ENCODE measurements at places on chromosomes 7 and 10.

- DNase-seq = no peak
These were observed 73.1 kb downstream of the GTF2IRD1 start for GRCh38 chr7:74526780-74527179.

DNA sequence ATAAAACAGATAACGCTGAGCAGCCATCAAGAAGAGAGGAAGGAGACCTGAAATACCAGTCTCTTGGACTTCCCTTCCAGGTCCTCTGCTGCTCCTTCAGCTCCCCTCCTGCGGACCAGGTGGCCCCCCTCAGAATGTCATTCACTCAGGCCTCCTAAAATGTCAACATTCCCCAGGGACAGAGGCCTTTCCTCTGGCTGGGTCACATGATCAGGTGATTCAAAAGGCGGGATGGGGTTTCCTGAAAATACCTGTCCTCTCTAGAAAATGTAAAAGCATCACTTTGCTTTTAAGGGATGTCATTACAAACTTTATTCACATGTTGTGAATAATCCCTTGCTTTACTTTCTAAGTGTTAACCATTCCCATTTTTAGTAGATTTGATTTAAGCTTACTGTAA, 311.1 kb downstream of the INHBA start:
- DNase-seq = no peak

DNA sequence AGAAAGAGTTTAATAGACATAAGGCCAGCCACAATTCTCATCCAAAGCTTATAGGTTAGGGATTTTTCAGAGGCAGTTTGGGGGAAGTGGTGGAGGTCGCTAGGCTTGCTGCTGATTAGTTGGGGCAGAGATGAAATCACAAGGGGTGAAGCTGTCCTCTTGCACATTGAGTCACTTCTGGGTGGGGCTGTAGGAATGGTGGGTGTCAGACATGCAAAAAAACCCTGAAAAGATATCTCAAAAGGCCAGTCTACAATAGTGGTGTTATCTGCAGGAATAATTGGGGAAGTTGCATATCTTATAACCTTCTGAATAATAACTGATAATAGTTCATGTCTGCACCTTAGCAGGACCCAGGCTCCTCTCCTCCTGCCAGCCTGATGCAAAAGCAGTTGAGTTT, 2.1 kb downstream of the FAM24B start:
- no peak for DNase-seq

GRCh38 chr10:128512767-128513166, 386.5 kb upstream of the MKI67 start:
- no peak for DNase-seq

DNA sequence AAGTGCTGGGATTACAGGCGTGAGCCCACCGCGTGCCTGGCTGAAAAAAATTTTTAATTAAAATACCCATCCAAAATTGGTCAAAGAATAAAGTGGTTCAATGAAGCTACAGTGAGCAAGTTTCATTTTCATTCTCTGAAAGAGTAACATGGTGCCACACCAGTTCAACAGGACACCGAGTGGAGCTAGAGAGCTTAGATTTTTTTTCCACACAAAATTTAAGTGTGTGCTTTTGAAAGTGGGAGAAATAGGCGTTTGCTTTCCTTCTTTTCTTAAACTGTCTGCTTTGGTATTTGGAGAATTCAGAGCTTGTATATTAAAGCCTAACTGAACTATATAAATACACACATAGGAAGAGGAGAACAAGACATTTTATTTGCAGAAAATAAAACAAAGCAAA, 43.4 kb downstream of the BPGM start:
- no peak for DNase-seq

- no peak for DNase-seq
These were observed 30.3 kb downstream of the SLC29A3 start for GRCh38 chr10:71349406-71349805.

- DNase-seq = no peak
These were observed 41.6 kb upstream of the MINDY3 start for GRCh38 chr10:15901889-15902288.

DNA sequence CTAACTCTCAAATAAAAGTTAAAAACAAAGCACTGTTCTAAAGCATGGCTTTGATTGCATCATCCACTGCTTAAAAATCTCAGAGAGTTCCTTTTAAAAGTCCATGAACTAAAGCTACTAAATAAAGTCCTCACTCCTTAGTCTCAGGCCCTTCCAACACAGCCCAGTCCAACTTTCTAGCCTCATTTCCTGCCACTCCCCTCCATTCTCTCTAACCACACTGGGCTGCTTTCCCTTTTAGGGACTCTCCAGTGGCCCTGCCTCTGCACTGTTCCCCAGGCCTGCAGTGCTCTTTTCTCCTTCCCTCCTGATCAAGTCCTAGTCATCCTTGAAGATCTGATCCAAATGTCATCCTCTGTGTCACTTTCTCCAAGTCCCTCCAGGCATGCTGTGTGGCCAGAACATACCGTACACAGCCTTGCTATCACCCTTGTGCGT, 56.9 kb upstream of the PPP1R3C start:
- DNase-seq = no peak

GRCh38 chr10:116241085-116241484, 31.9 kb downstream of the GFRA1 start:
- no peak for DNase-seq

- DNase-seq = no peak
These were observed 30.9 kb upstream of the VDAC2 start for GRCh38 chr10:75179657-75180177.

- DNase-seq = no peak
These were observed 137.3 kb downstream of the AGMO start for GRCh38 chr7:15424468-15424867.

DNA sequence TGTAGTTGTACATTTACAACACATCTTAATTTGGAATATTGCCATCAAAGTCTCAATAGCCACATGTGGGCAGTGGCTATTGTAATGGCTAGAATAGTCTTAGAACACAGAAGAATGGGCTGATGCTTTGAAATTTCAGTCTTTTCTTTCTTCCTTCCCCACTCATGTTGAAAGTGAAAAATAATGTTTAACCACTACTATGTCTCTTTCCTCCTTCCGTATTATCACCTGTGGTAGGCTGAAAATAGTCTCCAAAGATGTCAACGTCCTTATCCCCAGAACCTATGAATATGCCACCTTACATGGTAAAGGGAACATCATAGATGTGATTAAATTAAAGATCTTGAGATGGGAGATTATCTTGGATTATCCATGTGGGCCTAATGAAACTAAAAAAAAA, 154.0 kb downstream of the SUGCT start:
- no peak for DNase-seq

DNA sequence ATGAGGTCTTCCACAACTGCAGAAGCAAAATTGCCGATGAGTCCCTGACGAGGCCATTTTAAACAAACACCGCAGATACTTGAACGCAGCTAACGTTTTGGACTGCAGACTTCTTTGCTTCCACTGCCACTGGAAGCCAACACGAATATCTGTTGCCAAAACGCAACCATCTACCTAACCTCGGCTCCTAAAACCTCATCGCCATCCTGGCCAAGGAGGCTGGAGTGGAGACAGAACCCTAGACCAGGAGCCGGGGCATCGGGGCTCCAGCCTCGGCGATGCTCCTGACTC, 493 bp downstream of the WDR91 start:
- DNase-seq = no peak

DNA sequence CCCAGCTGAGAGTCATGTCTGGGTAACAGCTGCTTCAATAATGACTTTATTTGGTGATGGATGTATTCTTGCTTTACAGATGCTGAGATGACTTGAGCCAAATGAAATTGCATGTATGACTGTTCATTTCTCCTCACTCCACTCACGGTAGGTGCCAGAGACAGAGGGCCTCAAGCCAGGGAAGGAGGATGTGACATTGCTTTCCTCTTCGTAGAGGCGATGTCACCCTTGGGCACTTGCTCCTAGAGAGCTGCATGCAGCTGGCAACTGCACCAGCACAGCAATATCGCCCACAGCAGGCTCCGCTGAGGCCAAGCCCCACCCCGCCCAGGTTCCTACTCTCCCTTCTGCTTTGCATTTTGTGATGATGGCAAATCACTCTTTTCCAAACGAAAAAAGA, 116.6 kb upstream of the AOAH start:
- no peak for DNase-seq

GRCh38 chr10:43681721-43682120, 33.0 kb upstream of the ZNF32 start:
- DNase-seq = no peak

DNA sequence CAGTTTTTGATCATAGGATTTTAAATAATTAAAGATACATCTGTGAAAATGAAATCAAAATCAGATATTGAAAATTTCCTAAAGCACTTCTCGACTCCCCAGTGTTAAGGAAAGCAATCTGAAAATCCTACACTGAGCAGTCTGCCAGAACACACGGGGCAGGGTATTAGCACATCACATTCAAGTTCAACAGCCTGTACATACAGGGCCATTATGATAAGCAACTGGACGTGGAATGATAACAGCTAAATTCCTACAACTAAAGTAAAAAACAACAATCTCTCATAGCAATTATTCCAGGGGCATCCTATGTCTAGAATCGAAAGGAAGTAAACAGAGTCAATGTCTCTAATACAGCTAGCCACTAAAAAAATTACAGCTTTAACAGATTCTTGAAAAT, 31.7 kb downstream of the TRDMT1 start:
- DNase-seq = no peak

- no peak for DNase-seq
These were observed 3.2 kb downstream of the GPC2 start for GRCh38 chr7:100173806-100174495.

DNA sequence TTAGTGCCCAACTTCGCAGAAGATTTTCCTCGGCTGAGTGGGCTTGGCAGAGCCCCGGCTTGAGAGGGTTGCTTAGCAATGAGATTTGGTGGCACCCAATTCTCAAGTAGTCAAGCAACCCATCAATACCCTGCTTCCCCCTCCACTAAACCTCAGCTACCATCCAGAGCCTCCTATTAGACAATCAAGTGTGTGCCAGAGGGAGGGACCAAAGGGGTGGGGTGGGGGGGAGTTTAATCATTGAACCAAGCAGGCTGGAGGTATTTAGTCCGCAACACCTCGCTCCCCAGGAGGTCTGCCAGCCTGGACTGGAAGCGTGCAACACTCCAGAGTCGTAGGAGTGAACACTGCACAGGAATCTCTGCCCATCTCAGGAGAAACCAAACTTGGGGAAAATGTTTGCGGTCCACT, at the start of gene HKDC1:
HKDC1 (plus strand) TSS at position 292 of the 411 bp plus-strand sequence; CDS start at position 396, 104 bp downstream.
- no peak for DNase-seq

DNA sequence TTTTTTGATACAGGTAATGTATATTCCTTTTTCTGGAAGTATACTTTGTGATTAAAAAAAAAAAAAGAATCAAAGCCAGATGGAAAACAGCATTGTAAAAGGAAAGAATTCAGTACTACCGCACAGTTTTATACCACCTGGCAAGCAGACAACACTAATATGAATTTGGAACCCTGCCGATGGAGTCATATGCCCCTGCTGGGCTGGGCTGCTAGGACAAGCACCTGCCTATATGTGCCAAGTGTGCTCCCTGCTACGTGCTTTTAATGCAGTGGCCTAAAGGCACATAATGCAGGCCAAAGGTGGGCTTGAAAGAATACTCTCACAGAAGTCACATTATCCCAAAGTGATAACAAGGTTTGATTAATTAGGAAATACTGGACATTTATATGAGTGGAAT, 29.8 kb upstream of the WAC start:
- no peak for DNase-seq

DNA sequence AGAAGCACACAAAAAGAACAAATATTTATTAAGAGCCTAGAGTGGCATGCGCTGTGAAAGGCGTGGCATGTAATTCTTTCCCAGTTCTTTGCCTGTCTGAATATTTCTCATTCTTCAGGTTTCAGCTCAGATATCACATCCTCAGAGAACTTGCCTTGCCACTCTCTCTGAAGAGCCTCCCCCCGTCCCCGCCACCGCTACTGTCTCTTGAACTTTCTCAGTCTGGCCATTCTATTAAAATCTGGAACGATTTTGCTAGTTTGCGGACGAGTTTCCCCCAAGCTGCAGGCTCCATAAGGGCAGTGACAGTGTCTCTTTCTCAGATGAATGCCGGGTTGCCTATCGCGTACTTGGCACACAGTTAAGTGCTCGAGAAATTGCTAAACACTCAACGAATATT, 787 bp upstream of the PLEKHA1 start:
- no peak for DNase-seq

All from CD8-positive, alpha-beta T cell (primary cell).